ENCODE measurements at places on chromosomes 2 and 18.
A peak's percentile ranks its signal among the peaks of the same experiment; 100 is the strongest.

DNA sequence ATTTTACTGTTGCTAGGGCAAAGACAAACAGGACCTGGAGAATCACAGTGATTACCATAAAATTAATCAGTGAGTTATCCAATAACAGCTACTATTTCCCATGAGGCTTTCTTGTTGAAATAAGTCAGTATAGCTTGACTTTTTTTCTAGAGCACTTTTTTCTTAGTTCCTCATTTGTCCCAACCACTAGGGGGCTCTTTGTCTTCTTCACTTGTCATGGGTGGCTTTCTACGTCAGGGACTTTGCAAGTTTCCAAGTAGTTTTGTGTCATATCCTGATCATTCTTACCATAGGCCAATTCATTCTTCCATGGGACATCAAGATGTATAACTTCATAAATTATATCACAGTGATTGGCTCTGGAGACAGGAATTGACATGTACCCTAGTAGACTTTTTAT, 1019.6 kb upstream of the PIK3C3 start:
- no peak for DNase-seq

GRCh38 chr2:138492160-138492559, 9.4 kb upstream of the SPOPL start:
- DNase-seq, result no peak

- DNase-seq, result no peak
Measured at GRCh38 chr18:9714266-9715087, 6.4 kb downstream of the RAB31 start.

DNA sequence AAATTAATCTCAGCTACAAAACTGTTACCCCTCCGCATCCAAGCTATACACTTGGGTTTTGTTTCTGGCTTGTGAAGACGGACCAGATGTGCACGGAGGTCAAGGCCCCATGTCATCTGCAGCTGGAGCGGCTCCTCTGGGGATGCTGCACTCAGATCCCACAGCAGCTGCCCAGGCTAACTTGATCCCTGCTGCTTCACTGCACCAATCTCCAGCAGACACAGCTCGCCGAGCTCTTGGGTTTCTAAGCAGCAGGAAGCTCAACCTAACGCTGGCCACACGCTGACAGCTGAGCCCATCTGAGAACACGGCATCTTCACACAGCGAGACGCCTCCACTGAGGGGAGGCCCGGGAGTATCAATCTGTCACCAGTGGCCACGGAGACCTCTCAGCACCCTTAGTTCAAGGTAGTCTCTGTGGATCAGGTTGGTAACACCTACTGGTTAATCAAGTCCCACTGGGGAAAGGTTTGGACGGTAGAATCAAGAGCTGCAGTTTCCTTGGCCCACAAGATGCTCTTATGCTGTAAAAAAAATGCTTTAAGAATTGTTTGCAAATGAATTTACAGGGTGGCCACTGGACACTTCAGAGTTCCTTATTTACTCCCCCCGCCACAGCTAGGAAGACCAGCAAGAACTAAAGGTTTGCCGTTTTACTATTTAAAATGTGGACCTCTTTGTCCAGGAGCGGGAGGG, 67.5 kb downstream of the EMILIN2 start:
- no peak for DNase-seq

GRCh38 chr2:36741188-36741837, 44.8 kb downstream of the VIT start:
- no peak for DNase-seq

DNA sequence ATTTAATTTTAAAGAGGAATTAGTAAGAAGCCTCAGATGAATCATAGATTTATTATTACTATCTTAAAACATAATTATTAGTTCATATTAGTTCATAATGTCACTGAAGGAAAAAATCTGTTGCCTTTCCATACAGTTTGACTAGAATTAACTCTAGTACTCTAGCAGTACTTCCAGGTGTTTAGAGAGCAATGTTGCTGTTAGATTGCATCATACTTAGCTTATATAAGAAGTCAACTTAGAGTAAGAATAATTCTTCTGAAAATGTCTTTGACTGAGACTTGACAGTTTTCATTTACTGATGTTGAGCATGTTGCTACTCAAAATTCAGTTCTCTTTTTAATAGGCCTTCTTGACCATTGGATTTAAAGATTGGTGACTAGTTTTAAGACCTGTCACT, 4.7 kb downstream of the RAB3GAP1 start:
- no peak for DNase-seq

DNA sequence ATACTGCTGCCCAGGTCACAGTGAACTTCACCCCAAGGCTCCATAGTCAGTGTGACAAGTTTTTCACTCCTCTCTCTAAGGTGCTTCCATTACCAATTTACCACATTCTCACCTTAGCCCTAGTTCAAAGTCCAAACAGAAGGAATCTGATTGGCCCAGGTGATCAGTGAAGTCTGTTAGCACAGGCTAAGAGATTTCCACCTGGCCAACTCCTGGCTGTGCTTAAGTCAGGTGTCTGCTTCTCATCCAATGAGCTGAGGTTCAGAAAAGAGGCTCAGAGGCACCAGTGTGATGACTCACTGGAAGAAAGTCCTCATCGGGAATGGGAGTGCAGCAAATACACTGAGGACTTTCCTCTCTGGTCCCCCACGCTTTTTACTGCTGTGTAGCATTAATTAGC, 164.4 kb upstream of the MGAT5 start:
- no peak for DNase-seq

GRCh38 chr2:30253873-30254684, 22.7 kb downstream of the LBH start:
- no peak for DNase-seq

DNA sequence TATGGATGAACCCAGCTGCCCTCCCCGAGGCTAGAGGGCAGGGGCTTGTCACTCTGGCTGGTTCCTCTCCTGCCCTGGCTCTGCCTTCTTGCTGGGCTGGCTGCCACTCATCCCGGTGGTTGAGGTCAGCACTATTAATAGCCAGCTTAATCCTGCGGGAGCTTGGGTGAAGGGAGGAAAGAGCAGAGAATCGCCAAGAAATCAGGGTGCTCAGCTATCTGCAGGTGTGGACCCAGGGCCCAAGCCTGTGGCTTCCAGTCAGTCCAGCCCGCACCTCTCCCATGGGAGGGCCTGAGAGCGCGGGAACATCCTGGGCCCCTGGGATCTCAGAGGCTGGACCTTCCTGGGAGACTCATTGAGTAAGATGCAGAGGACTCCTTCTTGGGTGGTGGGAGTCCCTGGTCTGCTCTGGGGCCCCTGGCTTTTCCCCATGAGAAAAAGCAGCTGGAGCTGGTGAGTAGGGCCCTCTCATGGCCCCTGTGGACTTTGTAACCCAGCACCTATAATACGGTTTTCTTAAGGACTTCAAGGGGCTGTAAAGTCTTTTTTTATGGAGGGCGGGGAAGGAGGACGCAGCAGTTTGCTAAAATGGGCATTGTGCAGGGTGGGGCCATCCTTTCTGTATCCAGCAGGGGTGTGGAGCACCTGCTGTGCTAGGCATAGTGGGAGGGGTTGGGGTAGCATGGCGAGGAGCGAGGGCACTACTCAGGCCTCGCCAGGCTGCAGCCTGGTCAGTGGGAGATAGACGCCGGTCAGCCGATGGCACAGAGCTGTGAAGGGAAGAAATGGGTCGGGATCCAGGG, 27.4 kb upstream of the CNNM3 start:
- no peak for DNase-seq

GRCh38 chr2:601387-601698, 75.9 kb downstream of the TMEM18 start:
- no peak for DNase-seq

DNA sequence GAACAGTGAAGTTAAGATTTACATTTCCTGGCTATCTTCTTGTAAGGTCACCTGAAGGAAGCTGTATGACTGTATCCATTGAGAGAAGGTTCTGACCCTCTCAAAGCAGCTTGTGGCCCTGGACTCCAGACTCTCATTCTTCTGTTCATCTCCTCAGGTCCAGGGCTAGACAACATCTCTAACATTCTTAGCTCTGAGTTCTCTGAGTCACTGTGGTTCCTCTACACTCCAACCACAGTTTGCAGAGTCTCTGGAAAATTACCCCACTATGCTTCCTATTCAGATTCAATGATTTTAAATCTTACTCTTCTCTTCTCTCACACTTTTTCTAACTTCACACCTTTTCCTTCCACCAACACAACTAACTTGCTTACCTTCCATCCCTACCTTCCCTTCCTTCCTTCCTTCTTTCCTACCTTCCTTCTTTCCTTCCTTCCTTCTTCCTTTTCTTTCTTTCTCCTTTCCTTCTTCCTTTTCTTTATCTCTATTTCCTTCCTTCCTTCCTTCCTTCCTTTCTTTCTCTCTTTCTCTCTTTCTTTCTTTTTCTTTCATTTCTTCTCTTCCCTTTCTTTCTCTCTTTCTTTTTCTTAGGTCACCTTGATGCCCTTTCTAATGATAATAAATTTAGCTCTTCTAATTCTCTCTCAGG, 824.3 kb upstream of the ZEB2 start:
- no peak for DNase-seq

- DNase-seq, result no peak
Measured at GRCh38 chr2:142841788-142842187, 35.7 kb upstream of the KYNU start.

- peak; percentile 60 for DNase-seq
Measured at GRCh38 chr2:94874277-94874997, 3.2 kb downstream of the TEKT4 start.

- DNase-seq, result no peak
Measured at GRCh38 chr2:224687156-224687555, 29.0 kb downstream of the CCDC195 start.

- DNase-seq, result no peak
Measured at GRCh38 chr2:66080127-66080526, 354.8 kb upstream of the MEIS1 start.

DNA sequence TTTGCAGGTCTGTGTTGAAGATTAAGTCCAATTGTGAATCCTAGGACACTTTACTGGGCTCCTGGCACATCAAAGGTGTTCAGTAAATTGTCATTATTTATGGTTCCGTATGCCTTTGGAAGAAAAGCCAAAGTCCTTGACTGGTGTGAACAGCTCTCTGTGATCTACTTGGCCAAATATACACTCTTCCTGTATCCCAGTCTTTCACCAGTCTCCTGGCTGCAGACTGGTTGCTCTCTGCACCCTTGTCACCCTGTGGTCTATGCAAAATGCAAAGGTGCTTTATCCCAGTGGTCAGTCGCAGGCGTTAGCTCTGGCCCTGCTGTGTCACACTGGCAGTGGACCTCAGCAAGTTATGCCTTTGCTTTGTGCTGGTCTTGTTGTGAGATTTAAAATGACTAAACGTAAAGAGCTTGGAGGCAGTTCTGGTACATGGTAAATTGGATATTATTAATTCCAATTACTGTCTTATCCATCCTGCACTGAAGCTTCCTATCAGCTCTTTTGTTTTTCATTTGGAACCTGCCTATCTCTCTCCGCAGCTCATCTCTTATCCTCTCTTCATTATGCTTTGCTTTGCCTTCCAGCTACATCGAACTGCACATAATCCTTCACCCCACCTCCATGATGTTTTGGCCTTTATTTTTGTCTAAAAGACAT, 83.1 kb downstream of the MYO1B start:
- DNase-seq, result no peak

DNA sequence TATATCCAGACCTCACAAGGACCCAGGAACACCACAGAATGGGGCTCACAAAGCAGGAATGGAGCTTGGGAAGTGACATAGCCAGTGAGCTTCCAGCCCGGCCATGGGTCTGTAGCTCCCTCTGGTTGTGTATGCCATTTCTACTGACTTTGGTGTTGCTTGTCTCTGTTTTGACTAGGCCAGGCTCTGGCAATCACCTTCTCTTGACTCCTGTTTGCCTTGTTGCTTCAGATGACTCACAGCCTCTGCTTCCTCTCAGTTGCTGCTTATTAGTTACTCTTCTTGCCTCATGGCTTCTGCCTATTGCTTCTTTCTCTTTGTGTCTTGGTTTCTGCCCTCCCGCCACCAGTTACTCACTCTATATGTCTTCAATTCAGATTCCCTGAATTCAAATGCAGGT, 15.8 kb upstream of the IER3IP1 start:
- no peak for DNase-seq

GRCh38 chr2:232094883-232095282, 133.4 kb downstream of the DIS3L2 start:
- no peak for DNase-seq
